Vagina (tissue), 2 donors: ENCODE measurements at places on chromosomes 16 and 17. TPM values are rescaled to one million over a fixed set of nuclear protein-coding genes. Genes with fewer than 3 reads are reported as not detected.

Gene EPN3
- total RNA-seq, result 21.9 TPM

Gene KRT24
- 1.5 TPM for total RNA-seq

Gene TP53TG3B
- total RNA-seq, result not detected

Gene HEATR9
- total RNA-seq, result not detected

Gene PRKCA
- 15.5 TPM for total RNA-seq

Gene SHCBP1
- total RNA-seq, result 0.74 TPM

Gene CLEC19A
- total RNA-seq, result not detected

Gene SLC13A2
- not detected for total RNA-seq

Gene ZSCAN10
- total RNA-seq, result not detected

Gene BFAR
- 44.4 TPM for total RNA-seq

Gene HSD17B1
- 2.0 TPM for total RNA-seq

Gene PTGES3L
- 1.5 TPM for total RNA-seq

GRCh38 chr17:17495536-17496188 lies 533 bp downstream of the RASD1 start:
- H3K27ac ChIP-seq, result peak overlapping the region; percentile 93
- peaks cover 34% of the 10 kb centered on the region for H3K4me1 ChIP-seq
- H3K36me3 ChIP-seq, result peaks cover 13% of the 10 kb centered on the region
- H3K4me3 ChIP-seq, result peak overlapping the region; percentile 72
- H3K27me3 ChIP-seq, result no peaks in the 10 kb centered on the region
- no peak for DNase-seq

- H3K27me3 ChIP-seq, result no peaks in the 10 kb centered on the region
- H3K27ac ChIP-seq, result no peak overlapping the region
- H3K36me3 ChIP-seq, result no peaks in the 10 kb centered on the region
- no peak overlapping the region for H3K4me3 ChIP-seq
- H3K4me1 ChIP-seq, result no peaks in the 10 kb centered on the region
Measured at GRCh38 chr16:19315889-19316433, 30.4 kb downstream of the CLEC19A start.

DNA sequence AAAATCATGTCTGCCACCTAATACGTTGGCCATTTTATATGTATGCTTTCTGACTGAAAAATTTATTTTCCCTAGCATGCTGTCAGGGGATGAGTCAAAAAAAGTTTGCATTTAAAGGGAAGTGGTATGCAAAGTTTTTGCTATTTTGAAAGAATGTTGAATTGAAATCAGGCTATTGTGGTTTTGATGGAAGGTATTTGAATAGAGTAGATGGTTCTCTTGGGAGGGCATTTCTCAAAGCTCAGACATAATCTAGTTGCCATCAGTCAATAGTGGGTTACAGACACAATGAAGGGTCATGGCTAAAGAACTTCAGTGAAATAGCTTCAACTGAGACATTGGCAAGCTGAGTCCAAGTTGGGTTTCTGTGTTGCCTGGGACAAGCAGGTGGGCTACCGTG lies 102.4 kb downstream of the MAP2K6 start:
- H3K4me1 ChIP-seq, result no peaks in the 10 kb centered on the region
- H3K4me3 ChIP-seq, result no peak overlapping the region
- no peak for DNase-seq
- no peak overlapping the region for H3K27ac ChIP-seq
- no peaks in the 10 kb centered on the region for H3K27me3 ChIP-seq

- no peaks in the 10 kb centered on the region for H3K36me3 ChIP-seq
- no peak overlapping the region for H3K4me3 ChIP-seq
- H3K27me3 ChIP-seq, result no peaks in the 10 kb centered on the region
Measured at GRCh38 chr17:12995106-12995895, 22.5 kb downstream of the ELAC2 start.

DNA sequence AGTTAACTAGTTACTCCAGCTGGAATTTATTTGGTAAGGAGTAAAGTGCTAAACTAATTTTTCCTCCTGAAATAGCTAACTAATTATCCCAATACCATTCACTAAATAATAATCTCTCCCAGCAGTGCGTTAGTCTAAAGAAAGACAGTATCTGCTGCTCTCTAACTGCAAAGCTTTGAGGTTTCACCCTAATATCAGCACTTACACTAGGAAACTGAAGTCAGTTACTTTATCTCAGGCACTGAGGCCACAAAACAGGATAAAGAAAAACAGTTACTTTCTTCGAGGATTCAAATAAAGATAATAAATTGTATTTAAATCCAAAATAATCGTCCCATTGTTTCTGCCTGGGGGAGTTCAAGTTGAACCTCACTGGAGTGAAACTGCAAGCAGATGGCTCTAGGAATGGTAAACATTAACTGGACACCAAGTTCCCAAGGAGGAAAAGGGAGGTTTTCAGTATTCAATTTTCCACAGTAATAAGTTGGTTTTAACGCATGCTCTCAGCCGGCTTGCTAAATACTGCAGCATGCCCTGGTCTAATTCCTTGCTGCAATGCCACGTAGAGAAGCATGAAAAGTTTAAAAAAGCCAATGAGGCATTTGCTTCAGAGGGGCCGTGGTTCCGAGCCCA lies 20.0 kb upstream of the FOXJ1 start:
- no peaks in the 10 kb centered on the region for H3K36me3 ChIP-seq
- no peak overlapping the region for H3K27ac ChIP-seq
- no peaks in the 10 kb centered on the region for H3K27me3 ChIP-seq
- DNase-seq, result no peak

GRCh38 chr17:5714993-5715392 lies 130.7 kb upstream of the NLRP1 start:
- H3K27ac ChIP-seq, result no peak overlapping the region
- no peak for DNase-seq
- no peaks in the 10 kb centered on the region for H3K27me3 ChIP-seq
- no peaks in the 10 kb centered on the region for H3K4me1 ChIP-seq

DNA sequence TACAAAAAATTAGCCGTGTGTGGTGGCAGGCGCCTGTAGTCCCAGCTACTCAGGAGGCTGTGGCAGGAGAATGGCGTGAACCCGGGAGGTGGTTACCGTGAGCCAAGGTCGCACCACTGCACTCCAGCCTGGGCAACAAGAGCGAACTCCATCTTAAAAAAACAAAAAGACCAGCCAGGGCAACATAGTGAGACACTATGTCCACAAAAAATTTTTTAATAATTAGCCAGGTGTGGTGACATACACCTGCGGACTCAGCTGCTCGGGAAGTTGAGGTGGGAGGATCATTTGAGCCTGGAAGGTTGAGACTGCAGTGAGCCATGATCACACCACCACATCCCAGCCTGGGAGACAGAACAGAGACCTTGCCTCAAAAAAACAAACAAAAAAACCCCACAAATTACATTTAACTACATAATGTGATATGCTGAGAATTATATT lies 29.1 kb downstream of the FANCA start:
- H3K4me1 ChIP-seq, result no peaks in the 10 kb centered on the region
- no peak for DNase-seq
- no peak overlapping the region for H3K4me3 ChIP-seq
- H3K36me3 ChIP-seq, result no peaks in the 10 kb centered on the region
- H3K27ac ChIP-seq, result no peak overlapping the region

- no peaks in the 10 kb centered on the region for H3K27me3 ChIP-seq
- H3K27ac ChIP-seq, result no peak overlapping the region
- DNase-seq, result no peak
- no peak overlapping the region for H3K4me3 ChIP-seq
- H3K4me1 ChIP-seq, result peaks cover 4% of the 10 kb centered on the region
Measured at GRCh38 chr16:77674888-77675287, 47.4 kb upstream of the NUDT7 start.

DNA sequence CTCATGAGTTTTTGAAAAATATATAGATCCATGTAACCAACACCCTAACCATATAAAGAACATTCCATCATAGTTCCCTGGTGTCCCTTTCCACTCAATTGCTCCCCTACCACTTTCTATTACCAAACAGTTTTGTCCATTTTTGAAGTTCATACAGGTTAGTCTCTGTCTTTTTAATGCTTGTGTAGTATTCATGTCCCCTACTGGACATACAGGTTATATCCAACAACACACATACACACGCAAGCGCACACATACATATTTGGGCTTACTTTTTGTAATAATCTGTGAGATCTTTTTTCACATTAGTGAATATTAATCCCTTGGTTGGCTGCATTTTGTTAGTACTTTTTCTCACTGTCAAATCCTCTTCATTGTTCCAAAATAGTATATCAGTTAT lies 6.4 kb downstream of the CRYBA1 start:
- no peaks in the 10 kb centered on the region for H3K27me3 ChIP-seq
- H3K4me1 ChIP-seq, result peaks cover 43% of the 10 kb centered on the region
- DNase-seq, result no peak

DNA sequence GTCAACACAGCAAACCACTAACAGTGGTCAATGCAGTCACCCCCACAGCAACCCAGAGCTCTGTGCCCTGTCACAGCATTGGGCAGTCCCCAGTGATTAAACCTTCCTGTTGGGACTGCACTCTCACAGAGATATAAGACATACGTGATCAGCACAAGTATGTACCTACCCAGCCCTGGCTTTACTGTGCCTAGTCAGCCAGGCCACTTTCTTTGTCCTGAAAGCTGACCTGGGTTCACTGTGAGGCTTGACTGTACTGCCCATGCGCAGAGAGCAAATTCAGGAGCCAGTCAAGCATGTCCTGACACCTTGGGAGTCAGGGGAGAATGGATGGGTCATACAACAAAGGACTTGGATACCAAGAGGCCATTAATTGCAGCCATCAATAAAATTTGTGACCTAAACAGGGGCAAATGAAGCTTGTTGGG lies 10.9 kb upstream of the TMEM170A start:
- no peak overlapping the region for H3K27ac ChIP-seq
- H3K4me3 ChIP-seq, result no peak overlapping the region
- H3K36me3 ChIP-seq, result no peaks in the 10 kb centered on the region
- no peak for DNase-seq
- H3K27me3 ChIP-seq, result no peaks in the 10 kb centered on the region

GRCh38 chr17:75774471-75774990 lies 9.5 kb upstream of the GALK1 start:
- H3K27me3 ChIP-seq, result no peaks in the 10 kb centered on the region
- peaks cover 34% of the 10 kb centered on the region for H3K36me3 ChIP-seq
- peaks cover 42% of the 10 kb centered on the region for H3K4me1 ChIP-seq
- peak overlapping the region; percentile 99 for H3K27ac ChIP-seq
- DNase-seq, result no peak

DNA sequence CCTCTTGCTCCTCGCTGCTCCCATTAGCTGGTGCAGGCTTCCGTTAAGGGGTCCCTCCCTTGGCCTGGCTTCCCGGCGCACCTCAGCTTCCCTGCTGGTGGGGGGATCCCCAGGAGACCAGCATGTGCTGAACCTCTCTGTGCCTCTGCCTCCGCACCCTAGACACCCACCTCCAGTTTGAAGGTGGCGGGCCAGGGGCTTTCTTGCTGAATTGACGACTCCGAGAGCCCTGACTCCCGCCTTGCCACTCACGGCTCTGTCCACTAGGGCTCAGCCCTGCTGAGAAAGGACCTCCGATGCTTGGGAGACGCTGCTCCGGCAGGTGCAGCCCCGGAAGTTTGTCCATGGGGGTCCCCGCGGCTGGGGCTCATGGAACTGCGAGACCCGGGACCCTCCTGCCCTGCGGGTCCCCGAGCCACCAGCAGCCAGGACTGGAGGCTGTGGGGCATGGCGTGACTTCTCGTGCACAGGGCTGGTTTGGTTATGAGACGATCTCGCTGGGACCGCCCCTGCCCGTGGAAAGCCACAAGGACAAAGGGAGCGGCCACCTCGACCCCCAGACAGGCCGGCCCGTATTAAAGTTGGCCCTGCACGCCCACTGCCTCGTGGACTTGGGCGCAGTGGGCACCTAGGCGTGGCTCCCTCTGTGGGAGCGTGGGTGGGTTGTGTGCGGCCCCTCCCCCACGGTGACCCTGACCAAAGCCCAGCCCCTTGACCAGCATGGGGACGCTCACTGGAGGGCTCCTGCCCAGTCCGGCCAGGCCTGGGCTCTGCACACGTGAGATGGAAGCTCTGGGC lies 8.1 kb downstream of the CHMP6 start:
- no peaks in the 10 kb centered on the region for H3K27me3 ChIP-seq
- H3K36me3 ChIP-seq, result peaks cover 49% of the 10 kb centered on the region
- no peak overlapping the region for H3K4me3 ChIP-seq
- no peak for DNase-seq
- no peak overlapping the region for H3K27ac ChIP-seq

GRCh38 chr16:58843675-58844074 lies 109.6 kb upstream of the GOT2 start:
- no peak overlapping the region for H3K4me3 ChIP-seq
- H3K27me3 ChIP-seq, result no peaks in the 10 kb centered on the region
- no peak overlapping the region for H3K27ac ChIP-seq
- no peaks in the 10 kb centered on the region for H3K36me3 ChIP-seq

DNA sequence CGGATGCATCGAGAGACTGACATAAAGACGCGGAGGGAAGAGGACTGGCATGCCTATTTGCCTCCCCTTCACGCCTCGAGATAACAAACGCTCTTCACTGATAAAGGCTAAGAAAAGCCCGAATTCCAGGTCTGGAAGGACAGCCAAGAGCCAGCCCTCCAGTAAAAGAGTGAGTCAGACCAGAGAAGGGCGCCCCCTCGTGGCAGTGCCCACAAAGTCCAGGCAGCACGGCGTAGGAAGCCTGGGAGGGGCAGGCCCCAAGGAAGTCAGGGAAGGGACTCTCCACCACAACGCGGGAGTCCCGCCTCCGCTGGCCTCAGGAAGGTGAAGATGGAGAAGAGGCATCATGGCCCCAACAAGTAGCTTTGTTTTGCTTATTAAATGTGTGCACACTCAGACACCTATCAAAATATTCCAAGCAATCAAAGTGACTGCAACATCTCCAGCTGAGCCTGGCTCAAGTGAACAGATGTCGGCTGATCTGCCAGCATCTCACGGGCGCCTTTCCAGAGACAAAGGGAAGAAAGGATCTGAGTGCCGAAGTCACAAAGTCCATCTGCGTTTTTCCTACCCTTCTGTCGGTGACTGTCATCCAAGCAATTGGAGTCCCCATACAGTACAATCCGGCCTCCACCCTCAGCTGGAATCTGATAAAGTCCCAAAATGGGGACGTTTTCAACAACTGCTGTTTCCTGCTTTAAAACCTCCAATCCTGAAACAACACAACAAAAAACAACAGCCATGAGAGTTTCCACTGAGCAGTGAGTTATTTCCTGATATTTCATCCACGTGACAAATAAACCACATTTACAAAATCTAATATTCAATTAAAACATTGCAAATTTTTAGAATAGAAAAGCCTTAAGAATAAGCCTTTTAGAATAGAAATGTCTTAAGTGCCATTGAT lies 20.4 kb upstream of the SLC38A8 start:
- no peak overlapping the region for H3K27ac ChIP-seq
- no peaks in the 10 kb centered on the region for H3K27me3 ChIP-seq
- H3K4me3 ChIP-seq, result no peak overlapping the region
- H3K4me1 ChIP-seq, result no peaks in the 10 kb centered on the region
- no peaks in the 10 kb centered on the region for H3K36me3 ChIP-seq

GRCh38 chr16:1985466-1986150 lies 1.6 kb downstream of the GFER start:
- DNase-seq, result no peak
- no peak overlapping the region for H3K27ac ChIP-seq
- no peak overlapping the region for H3K4me3 ChIP-seq
- H3K27me3 ChIP-seq, result peaks cover under 1% of the 10 kb centered on the region
- no peaks in the 10 kb centered on the region for H3K36me3 ChIP-seq

- H3K4me1 ChIP-seq, result peaks cover 4% of the 10 kb centered on the region
- no peak overlapping the region for H3K4me3 ChIP-seq
- no peak overlapping the region for H3K27ac ChIP-seq
- no peak for DNase-seq
- no peaks in the 10 kb centered on the region for H3K27me3 ChIP-seq
Measured at GRCh38 chr16:79417601-79418008, 182.9 kb downstream of the MAF start.

GRCh38 chr16:56670620-56670934 lies 963 bp downstream of the MT1H start:
- H3K4me3 ChIP-seq, result no peak overlapping the region
- no peak overlapping the region for H3K27ac ChIP-seq
- no peak for DNase-seq
- H3K27me3 ChIP-seq, result no peaks in the 10 kb centered on the region
- no peaks in the 10 kb centered on the region for H3K36me3 ChIP-seq
